ENCODE measurements at places on chromosomes 7 and 10.

DNA sequence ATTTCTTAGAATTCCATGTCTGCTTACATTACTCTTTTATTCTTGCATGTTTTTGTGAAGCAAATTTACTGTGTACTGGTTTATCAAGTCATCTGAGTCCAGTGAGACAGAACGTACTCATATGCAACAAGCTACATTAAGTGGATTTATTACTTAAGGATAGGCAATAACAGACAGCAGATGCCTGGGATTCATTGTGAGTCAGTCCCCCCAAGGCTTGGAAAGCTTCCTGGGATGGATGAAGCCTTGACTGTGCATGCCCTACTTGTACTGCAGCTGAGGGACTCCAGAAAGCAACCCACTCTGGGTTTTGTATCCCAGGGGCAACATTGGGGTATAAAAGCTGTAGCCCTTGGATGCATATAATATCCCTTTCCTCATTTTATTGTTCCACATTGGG lies 113.4 kb upstream of the RAB18 start:
- DNase-seq, result no peak

- DNase-seq, result peak; percentile 81
Observed at GRCh38 chr7:64313740-64314491, at the start of gene ZNF736. TSS of gene ZNF736 (plus strand) at chr7:64313961. CDS start at chr7:64314151, 190 bp downstream.

- no peak for DNase-seq
Observed at GRCh38 chr10:17488848-17489247, 34.5 kb upstream of the ST8SIA6 start.

GRCh38 chr7:16975712-16976111 lies 93.9 kb upstream of the AGR3 start:
- DNase-seq, result no peak

DNA sequence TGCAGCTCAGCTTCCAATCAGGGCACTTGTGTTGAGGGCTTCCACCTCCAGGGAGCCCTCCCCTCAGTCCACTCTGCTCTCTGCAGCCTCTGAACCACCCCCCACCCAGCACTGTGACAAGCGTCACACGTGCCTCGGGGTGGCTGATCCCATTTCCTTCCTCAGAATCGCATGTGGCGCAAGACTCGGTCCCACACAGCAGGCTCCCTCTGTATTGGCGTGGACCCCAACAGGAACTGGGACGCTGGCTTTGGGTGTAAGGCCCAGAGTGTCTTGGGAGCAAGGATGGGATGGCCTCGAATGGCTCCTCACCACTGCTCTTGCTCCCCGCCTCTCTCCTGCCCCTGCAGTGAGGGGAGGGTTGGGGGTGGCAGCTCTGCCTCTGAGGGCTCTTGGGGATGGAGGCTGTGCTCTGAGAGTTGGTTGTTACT lies 4.1 kb downstream of the CPA1 start:
- no peak for DNase-seq

GRCh38 chr10:128257428-128257827 lies 131.2 kb upstream of the MKI67 start:
- no peak for DNase-seq

DNA sequence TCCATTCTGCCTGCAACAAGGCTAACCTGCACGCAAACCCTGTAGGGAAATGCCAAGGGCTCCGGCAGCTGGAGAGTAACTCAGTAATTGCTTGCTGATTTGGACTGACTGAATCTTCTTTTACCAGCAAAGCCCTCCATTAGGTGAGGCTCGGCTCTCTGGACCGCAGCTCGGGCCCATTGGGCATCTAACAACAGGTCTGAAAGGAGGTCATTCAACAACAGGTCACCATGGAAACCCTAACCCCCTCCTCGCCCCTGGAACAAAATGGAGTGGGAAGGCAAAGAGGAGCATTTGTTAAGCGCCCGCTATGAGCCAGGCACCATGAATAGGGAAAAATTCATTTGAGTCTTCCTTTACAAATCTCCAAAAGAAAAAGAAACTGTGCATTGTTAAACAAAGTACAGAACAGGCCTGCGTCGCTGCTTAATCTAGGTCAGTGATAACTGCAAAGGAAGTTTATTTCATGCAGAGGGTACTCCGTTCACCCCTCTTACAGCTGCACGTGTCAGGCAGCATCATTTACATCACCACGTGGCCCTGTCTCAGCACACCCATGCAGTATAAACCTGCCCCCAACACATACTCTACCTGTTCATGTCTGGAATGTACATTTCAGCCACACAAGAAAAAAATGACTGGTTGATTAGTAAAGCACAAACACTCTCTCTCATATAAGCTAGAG lies 248.8 kb upstream of the NEBL start:
- no peak for DNase-seq

DNA sequence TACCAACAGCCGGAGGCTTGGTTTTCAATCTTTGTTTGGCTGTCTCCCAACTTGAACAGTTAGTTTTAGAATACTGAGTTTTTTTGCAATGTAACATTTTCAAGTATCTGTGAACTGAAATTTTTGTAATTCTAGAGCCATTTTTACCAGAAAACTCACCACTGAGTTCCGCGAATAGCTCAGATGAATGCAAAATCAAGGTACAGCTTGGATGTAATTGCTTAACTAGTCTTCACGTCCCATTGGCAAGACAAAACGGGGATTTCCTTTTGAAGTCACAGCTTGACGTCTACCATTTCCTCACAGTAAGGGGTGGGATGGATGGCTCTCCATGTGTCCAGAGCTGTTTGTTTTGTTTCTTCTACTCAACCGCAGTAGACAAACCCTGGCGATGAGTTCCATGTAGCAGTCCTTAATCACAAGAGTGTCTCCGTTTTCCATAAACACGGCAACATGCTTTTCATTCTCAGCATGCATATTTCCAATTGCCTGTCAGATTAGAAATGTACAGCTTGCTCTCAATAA lies 55.8 kb upstream of the FGFR2 start:
- no peak for DNase-seq

GRCh38 chr7:157077986-157078644 lies 60.6 kb upstream of the UBE3C start:
- no peak for DNase-seq

DNA sequence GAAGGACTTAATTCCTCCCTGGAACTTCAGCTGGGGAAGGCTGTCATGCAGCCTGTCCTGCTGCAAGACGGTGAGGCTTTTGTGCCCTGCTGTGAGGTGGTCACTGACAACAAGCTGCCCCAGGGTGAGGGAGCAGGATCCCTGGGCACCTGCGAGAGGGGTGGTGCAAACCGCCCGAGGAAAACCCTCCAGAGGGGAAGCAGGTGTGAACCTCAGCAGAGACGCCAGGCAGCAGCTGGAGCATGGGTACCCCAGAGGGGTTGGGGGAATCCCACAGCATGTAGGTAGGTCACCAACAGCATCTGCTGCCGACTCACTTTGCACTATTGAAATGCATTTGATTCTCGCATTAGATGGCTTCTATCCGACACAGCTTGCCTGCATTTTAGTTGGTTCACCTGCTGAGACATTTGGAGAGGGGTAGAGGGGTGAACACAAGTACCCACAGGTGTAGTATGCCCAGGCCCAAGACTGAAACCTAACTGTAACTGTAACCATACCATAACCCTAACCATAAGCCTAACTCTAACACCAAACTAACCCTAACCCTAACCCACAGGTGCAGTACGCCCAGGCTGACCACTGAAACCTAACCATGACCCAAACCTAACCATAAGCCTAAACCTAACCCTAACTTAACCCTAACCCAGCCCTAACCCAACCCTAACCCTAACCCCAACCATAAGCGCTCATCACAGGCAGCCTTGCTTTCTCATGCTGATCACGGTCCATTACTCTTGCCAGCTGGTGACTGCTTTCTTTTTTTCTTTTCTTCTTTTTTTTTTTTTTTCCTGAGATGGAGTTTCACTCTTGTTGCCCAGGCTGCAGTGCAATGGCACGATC lies 85.9 kb downstream of the ELFN1 start:
- DNase-seq, result no peak

- DNase-seq, result peak; percentile 32
Observed at GRCh38 chr7:7103343-7104313, 78.7 kb upstream of the C1GALT1 start.

DNA sequence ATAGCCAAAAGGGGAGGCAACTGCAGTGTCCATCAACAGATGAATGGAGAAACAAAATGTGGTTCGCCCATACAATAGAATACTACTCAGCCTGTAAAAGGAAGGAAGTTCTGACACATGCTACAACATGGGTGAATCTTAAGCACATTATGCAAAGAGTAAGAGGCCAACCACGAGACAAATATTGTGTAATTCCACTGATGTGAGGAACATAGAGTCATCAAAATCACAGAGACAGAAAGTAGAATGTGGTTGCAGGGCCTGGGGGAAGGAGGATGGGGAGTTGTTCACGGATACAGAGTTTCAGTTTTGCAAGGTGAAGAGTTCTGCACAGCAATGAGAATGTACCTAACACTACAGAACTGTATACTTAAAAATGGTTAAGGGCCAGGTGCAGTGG lies 13.7 kb upstream of the C10orf71 start:
- no peak for DNase-seq

DNA sequence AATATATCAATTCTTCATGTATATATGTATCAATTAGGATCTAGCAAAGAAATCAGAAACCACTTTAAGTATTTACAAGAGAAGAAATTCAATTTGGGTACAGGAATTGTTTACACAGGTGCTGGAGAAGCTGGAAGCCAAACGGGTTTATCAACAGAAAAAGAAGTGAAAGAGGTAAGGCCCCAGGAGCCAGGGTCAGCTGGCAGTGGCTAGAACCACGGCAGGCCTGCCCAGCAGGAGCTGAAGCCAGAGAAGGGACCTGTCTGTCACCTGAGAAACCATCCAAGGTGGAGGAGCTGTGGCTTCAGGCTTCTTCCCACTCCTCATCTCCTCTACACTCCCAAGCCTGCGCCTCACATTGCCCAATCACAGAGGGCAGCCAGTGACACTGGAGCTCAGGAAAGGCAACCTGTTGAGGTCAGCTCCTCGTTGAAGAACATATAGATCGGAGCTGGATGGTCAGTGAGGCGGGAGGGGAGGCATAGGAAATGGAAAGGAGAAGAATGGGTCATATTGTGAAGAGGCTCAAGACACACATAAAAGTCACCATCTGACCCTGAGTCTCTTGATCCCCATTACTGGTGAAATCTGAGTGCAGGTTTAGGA lies 182.6 kb downstream of the REEP3 start:
- no peak for DNase-seq

DNA sequence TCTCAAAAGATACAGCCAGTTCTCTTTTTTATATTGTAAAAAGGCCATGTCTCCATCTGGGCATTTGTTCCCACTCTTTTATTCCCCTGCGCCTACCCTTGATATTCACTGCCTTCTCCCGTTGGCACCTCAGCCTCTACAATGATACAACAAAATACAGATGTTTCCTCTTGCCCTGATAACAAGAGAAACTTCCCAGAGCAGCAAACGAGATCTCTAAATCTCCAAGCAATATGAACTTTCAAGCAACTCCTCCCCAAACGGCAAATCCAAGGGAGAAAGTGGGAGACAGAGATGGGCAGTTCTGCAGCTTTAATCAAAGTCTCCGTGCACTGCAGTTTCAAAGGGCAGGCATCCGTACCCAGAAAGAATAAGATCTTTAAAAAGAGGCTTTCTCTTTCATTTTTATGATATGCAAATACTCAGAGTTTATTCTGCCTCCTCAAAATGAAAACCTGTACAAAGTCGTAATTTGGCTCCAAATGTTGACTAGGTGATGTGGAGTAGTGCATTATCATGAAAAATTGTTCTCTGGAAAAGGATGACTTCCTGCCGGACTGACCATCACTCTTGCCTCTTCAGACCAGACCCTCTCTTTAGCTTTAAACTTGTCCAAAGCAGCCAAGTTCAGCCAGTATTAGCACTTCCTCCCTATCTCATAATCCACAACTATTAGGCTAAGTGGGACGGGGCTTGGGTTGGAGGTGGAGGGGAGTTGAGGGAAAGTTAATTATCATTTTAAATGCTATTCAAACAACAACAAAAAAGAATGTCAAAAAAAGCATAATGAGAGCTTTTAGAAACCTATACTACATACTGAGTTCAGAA lies 682 bp downstream of the HGF start:
- no peak for DNase-seq

GRCh38 chr10:72808001-72808400 lies 85.5 kb upstream of the OIT3 start:
- DNase-seq, result no peak

- DNase-seq, result no peak
Observed at GRCh38 chr7:3408814-3409595, 108.0 kb downstream of the SDK1 start.

GRCh38 chr7:128849804-128850490 lies 12.7 kb upstream of the ATP6V1F start:
- no peak for DNase-seq

DNA sequence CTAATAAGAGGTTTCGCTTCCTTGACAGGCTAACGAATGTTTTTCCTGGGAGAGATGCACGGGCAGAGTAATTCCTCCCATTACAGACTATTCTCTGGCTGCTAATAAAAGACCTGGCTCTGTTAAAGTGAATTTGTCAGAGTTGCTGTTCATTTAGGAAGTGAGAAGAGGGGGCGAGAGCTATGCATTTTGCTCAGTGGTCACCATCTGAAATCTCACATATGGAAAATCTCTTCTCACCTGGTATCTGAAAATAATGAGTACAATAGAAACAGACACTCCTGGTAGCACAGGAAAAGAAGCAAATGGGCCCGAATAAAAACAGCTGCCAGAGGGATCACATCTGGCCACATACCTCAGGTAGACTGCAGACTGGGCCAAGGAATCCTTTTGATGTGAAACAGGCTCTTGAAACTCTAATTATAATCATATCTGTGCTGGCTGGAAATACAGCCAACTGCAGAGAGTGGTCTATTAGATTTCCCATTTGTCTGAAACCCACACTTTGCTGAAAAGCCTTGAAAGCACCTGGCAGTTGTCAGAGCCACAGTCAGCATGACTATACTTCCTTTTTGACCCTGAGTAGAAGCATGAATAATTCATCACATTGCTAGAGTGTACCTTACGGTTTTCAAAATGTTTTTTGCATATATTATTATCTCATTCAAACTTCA lies 33.6 kb downstream of the AOAH start:
- no peak for DNase-seq

DNA sequence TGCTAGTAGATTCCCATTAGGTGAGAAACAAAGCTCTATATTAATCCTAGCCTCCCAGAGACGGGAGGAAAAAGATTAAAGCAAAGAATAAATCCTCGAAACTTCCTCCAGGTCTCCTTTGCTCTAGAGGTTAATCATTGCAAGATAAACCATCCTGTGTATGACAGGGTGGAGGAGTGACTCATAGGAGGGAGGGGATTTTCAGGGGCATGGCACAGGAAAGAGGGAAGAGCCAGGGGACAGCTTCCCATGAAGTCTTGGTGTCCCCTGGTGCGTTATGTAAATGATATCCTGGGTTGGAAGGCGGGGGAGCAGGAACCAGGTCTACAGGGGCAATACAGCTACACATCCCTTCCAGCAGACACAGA lies 780 bp downstream of the CYP3A5 start:
- DNase-seq, result peak; percentile 16

GRCh38 chr7:150735596-150736358 lies 1.4 kb upstream of the GIMAP5 start:
- no peak for DNase-seq

- no peak for DNase-seq
Observed at GRCh38 chr10:5385224-5385623, 19.4 kb downstream of the TUBAL3 start.

Data from HFF-Myc (cell line).